Articular chondrocyte of knee joint (primary cell): ENCODE measurements at places on chromosomes 11 and 22. TPM values are rescaled to one million over a fixed set of nuclear protein-coding genes. Genes with fewer than 3 reads are reported as not detected.

MOGAT2 gene
- total RNA-seq = 0.13 TPM in 1 of 2 replicates, not detected in the other

BRSK2 gene
- under 0.01 TPM in 1 of 2 replicates, not detected in the other for total RNA-seq

LSP1 gene
- 84.1 and 94.5 TPM in 2 replicates for total RNA-seq

HINFP gene
- total RNA-seq = 15.0 and 16.5 TPM in 2 replicates

NXPE2 gene
- total RNA-seq = 0.39 and 0.76 TPM in 2 replicates

RIC3 gene
- total RNA-seq = 1.2 and 1.6 TPM in 2 replicates

SMIM35 gene
- total RNA-seq = not detected in 2 replicates

OPCML gene
- total RNA-seq = 0.26 and 0.65 TPM in 2 replicates

ZNF70 gene
- total RNA-seq = 6.3 and 7.1 TPM in 2 replicates

MUC5AC gene
- total RNA-seq = not detected in 2 replicates

TIGD3 gene
- total RNA-seq = 0.13 TPM in 1 of 2 replicates, not detected in the other

L3MBTL2 gene
- total RNA-seq = 18.8 and 20.4 TPM in 2 replicates

NTM gene
- total RNA-seq = 3.4 and 11.8 TPM in 2 replicates

SLC6A5 gene
- total RNA-seq = not detected in 2 replicates

HTR3A gene
- total RNA-seq = not detected in 2 replicates

XRCC6 gene
- total RNA-seq = 280 and 286 TPM in 2 replicates

SERHL2 gene
- 4.9 and 7.1 TPM in 2 replicates for total RNA-seq

RFPL3 gene
- not detected in 2 replicates for total RNA-seq

ABTB2 gene
- 2.7 and 3.0 TPM in 2 replicates for total RNA-seq

APOA5 gene
- not detected in 2 replicates for total RNA-seq

LRRC75B gene
- total RNA-seq = 3.9 and 4.2 TPM in 2 replicates

HSPA8 gene
- total RNA-seq = 1,885 and 2,219 TPM in 2 replicates

THY1 gene
- 669 and 939 TPM in 2 replicates for total RNA-seq

FGF19 gene
- total RNA-seq = not detected in 2 replicates

NPAS4 gene
- under 0.01 TPM in 1 of 2 replicates, not detected in the other for total RNA-seq

PRODH gene
- under 0.01 TPM in 1 of 2 replicates, not detected in the other for total RNA-seq

ISX gene
- not detected in 2 replicates for total RNA-seq

CARNS1 gene
- total RNA-seq = 0.97 and 1.2 TPM in 2 replicates

ANKRD13D gene
- 18.8 and 23.9 TPM in 2 replicates for total RNA-seq

SAA2 gene
- total RNA-seq = 0.13 TPM in 1 of 2 replicates, not detected in the other

BTBD18 gene
- not detected in 2 replicates for total RNA-seq

OSM gene
- not detected in 2 replicates for total RNA-seq

VPREB1 gene
- total RNA-seq = not detected in 2 replicates

MB gene
- not detected in 2 replicates for total RNA-seq

ARVCF gene
- 21.4 and 25.2 TPM in 2 replicates for total RNA-seq

SYT13 gene
- 0.13 and 0.32 TPM in 2 replicates for total RNA-seq

OR4C3 gene
- total RNA-seq = not detected in 2 replicates

MICAL3 gene
- total RNA-seq = 39.9 and 40.1 TPM in 2 replicates

MS4A15 gene
- total RNA-seq = not detected in 2 replicates

LGALS1 gene
- 3,419 and 3,883 TPM in 2 replicates for total RNA-seq

PLEKHB1 gene
- total RNA-seq = 0.97 and 1.2 TPM in 2 replicates

NAALADL1 gene
- 18.5 and 25.1 TPM in 2 replicates for total RNA-seq

TEX12 gene
- total RNA-seq = 0.54 and 0.65 TPM in 2 replicates

SHISAL1 gene
- 47.0 and 55.8 TPM in 2 replicates for total RNA-seq

OOSP1 gene
- not detected in 2 replicates for total RNA-seq

ADM gene
- 447 and 882 TPM in 2 replicates for total RNA-seq
